ENCODE measurements at places on chromosomes 3 and 15.
A peak's percentile ranks its signal among the peaks of the same experiment; 100 is the strongest.

GRCh38 chr3:135490219-135490915 is 475.2 kb upstream of the PPP2R3A start:
- no peak for DNase-seq

GRCh38 chr3:107962946-107963345 is 127.9 kb downstream of the CD47 start:
- no peak for DNase-seq

- DNase-seq: no peak
Measured at GRCh38 chr15:32030795-32031194, 480 bp downstream of the CHRNA7 start.

GRCh38 chr3:44309500-44309899 is 29.1 kb upstream of the TCAIM start:
- no peak for DNase-seq

GRCh38 chr15:99995543-99995942 is 262.3 kb upstream of the LYSMD4 start:
- no peak for DNase-seq

DNA sequence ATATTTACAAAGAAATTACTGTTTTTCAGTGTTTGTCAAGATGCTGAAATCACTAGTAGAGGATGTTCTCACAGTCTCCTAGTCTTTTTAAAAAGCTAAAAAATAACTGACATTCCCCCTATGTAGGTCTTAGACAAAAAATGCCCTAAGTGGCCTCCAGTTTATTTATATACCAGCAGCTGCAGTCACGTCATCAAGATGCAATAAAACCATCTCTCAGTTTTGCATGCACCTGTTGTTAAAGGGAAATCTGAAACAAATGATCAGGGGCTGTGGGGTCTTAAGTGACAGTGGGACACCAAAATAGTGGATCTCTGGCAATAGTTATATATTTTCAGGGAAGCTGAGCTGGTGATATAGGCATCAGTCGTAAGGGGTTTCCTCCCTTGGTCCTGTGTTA is 146.5 kb upstream of the ARPP21 start:
- no peak for DNase-seq

DNA sequence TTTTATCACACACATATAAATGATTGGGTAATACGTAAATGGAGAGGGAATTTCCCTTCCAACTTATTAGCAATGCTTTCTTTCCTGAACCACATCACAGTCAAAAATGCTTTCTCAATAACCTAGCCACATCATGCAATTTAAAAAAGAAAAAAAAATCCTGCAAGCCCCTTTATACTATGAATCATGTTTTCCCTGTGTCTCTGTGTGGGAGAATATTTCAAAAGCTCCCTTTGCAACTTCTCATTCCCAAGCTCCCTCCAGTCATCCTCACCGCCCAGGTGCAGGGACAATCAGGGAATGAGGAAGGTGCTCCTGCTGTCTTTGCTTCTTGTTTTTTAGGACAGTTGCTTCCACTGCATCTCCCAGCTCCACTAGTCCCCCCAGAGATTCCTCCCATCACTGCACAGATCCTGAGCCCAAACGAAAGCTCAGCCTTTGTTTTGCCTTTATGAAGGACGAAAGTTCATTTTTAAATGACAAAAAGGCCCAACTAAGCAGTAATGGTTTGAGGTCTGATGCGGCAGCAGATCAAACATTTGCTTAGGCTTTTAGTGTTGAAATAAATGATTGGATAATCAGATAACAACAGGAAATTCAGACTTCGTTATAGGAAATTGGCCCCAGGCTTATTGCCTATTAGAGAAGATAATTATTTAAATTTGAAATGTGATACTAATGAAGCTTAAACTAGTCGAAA is 47.8 kb upstream of the ADGRG7 start:
- DNase-seq: no peak

GRCh38 chr3:43855674-43856299 is 165.0 kb downstream of the ABHD5 start:
- peak; percentile 4 for DNase-seq

DNA sequence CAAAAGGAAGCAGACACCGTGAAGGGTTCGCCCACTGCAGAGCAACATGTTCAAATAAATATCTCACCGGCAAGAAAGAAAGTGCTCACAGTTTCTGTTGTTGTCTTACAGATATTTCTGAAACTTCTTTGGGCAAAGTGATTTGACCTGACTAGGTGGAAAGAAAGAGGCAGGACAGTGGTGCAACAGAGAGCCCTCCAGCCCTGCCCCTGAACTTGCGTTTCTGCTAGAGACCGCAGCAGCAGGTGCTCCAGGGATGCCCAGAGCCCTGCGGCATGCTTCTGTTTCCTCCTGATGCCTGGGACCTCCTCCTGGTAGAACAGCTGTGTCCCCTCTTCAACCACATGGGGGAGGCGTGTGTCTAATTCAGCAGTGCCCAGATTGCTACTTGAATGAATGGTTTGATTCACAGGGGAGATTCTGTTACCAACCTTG is 123.4 kb downstream of the ATP10A start:
- DNase-seq: peak; percentile 71

GRCh38 chr3:188792793-188793192 is 379.0 kb upstream of the TPRG1 start:
- no peak for DNase-seq

- DNase-seq: no peak
Measured at GRCh38 chr3:78390221-78390620, 1350.3 kb downstream of the ROBO2 start.

GRCh38 chr15:70758790-70759462 is 4.4 kb downstream of the UACA start:
- no peak for DNase-seq

- no peak for DNase-seq
Measured at GRCh38 chr3:55435491-55435890, 51.6 kb downstream of the WNT5A start.

- DNase-seq: no peak
Measured at GRCh38 chr3:127427666-127428065, 139.8 kb upstream of the PRR20G start.
